ENCODE measurements at places on chromosomes 6 and 20. TPM values are rescaled to one million over a fixed set of nuclear protein-coding genes. Genes with fewer than 3 reads are reported as not detected.

- no peak overlapping the region for H3K27ac ChIP-seq
- peak; percentile 33 for DNase-seq
- no peaks in the 10 kb centered on the region for H3K36me3 ChIP-seq
- peaks cover 8% of the 10 kb centered on the region for H3K27me3 ChIP-seq
- peaks cover 14% of the 10 kb centered on the region for H3K4me1 ChIP-seq
Observed at GRCh38 chr20:63955281-63955826, 862 bp downstream of the UCKL1 start.

DNA sequence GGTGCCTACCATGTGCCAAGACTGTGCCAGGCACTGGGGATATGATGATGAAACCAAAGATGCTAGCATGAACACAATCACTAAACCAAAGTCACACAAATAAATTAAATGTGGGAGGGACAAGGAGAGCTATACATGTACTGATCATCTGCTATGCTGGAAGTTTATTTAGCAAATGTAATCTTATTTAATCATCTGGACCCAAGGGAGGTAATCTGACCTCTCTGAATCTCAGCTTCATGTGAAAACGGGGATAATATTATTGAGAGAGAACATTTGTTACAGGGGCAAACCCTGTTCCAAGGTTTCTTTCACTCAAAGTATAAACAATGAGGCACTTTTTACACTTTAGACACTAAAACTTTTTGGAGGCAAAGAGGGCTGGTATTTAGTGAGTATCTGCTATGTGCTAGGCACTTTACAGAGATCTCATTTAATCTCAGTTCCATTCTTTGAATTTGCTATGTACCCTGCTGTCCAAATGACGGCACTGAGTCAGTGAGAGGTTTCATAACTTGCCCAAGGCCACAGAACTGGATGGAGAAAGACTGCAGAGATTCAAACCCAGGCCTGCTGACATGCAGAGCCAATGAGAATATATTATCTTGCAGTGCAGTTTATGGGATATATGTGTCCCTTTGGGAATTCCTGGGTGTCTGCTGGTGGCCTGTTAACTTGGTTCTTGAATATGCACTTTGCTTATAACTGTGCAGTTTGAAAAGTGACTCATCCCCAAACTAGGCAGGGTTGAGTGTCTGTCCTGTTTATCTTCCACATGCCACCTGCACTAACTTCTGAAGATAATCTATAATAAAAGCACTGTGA lies 3.3 kb upstream of the ASXL1 start:
- H3K36me3 ChIP-seq = no peaks in the 10 kb centered on the region
- H3K4me3 ChIP-seq = no peak overlapping the region
- H3K27ac ChIP-seq = no peak overlapping the region
- H3K4me1 ChIP-seq = peaks cover 22% of the 10 kb centered on the region
- H3K27me3 ChIP-seq = peaks cover 11% of the 10 kb centered on the region

GRCh38 chr6:91428953-91429560 lies 842.2 kb upstream of the MAP3K7 start:
- H3K4me1 ChIP-seq = no peaks in the 10 kb centered on the region
- no peak overlapping the region for H3K4me3 ChIP-seq
- no peaks in the 10 kb centered on the region for H3K36me3 ChIP-seq
- no peaks in the 10 kb centered on the region for H3K27me3 ChIP-seq
- no peak for DNase-seq

GRCh38 chr6:83978324-83978734 lies 55.2 kb upstream of the MRAP2 start:
- H3K4me3 ChIP-seq = no peak overlapping the region
- DNase-seq = no peak
- no peaks in the 10 kb centered on the region for H3K4me1 ChIP-seq
- peaks cover 2% of the 10 kb centered on the region for H3K27me3 ChIP-seq
- H3K27ac ChIP-seq = no peak overlapping the region
- H3K36me3 ChIP-seq = peaks cover 10% of the 10 kb centered on the region

- no peak overlapping the region for H3K27ac ChIP-seq
- H3K27me3 ChIP-seq = no peaks in the 10 kb centered on the region
- H3K4me1 ChIP-seq = peaks cover 15% of the 10 kb centered on the region
Observed at GRCh38 chr6:7615611-7616383, 25.8 kb downstream of the SNRNP48 start.

DNA sequence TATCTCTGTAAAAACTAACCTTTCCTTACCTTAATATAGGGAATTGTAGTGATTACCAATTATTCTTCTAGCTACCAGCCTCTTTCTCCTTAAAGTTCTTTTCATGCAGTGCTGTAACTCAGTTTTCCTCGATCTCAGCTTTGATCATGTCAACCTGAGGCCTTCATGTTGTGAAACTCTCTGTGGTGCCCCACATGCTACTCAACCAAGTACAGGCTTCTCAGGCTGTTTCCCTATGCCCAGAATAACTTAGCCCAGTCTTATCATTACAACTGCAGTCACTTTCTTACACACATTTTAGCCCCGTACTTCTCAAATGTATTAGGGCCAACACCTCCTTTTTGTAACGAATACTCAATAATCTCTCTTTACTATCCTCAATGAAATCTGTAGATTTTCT lies 90.1 kb upstream of the SUPT3H start:
- no peaks in the 10 kb centered on the region for H3K4me1 ChIP-seq
- H3K36me3 ChIP-seq = no peaks in the 10 kb centered on the region
- H3K27ac ChIP-seq = no peak overlapping the region
- DNase-seq = no peak
- H3K27me3 ChIP-seq = peaks cover 2% of the 10 kb centered on the region

DNA sequence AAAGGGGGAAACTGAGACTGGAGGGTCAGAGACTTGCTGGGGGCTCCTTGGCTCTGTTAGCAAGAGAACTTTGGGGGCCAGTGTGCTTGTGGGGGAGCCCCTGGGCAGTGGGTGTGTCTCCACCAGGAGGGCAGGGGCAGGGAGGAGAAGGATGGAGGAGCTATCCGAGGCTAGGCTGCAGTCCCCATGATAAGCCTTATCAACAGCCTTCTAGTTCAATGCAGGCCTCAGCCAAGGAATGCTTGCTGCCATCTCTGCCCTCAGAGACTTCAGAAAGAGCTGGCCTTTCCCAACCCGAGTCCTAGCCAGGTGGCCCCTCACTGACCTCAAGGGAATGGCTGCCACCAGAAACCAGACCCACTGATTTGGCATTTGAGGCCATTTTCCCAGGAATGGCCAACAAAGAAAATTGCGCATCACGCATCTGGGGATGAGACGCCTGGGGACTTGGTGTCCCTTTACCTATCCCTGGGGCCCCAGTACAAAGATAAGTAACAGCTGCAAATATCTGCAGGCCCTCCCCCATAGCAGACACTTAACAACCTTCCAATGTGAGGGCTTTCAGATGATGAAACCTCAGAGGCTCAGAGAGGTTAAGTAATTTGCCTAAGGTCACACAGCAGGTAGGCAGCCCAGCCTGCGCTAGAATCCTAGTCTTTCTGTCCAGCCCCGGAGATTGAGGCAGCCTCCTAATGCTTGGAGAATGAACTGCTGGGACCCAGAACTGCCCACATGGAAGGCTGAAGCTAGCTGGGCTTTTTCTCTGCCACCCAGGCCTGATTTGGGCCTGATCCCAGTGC lies 4.9 kb downstream of the TGM2 start:
- no peaks in the 10 kb centered on the region for H3K27me3 ChIP-seq
- H3K27ac ChIP-seq = no peak overlapping the region
- H3K4me3 ChIP-seq = no peak overlapping the region
- H3K4me1 ChIP-seq = peaks cover 2% of the 10 kb centered on the region

GRCh38 chr6:42572523-42572922 lies 8.7 kb downstream of the UBR2 start:
- H3K4me3 ChIP-seq = peak overlapping the region; percentile 1
- H3K36me3 ChIP-seq = peaks cover 5% of the 10 kb centered on the region
- H3K27ac ChIP-seq = peak overlapping the region; percentile 15
- no peak for DNase-seq
- H3K27me3 ChIP-seq = no peaks in the 10 kb centered on the region
- H3K4me1 ChIP-seq = peaks cover 53% of the 10 kb centered on the region

The CTCFL gene
- not detected for polyA plus RNA-seq

The NMBR gene
- polyA plus RNA-seq = not detected

All from immature natural killer cell (primary cell).